MCF 10A (cell line): ENCODE measurements at places on chromosomes 12 and 14. TPM values are rescaled to one million over a fixed set of nuclear protein-coding genes. Genes with fewer than 3 reads are reported as not detected.
A peak's percentile ranks its signal among the peaks of the same experiment; 100 is the strongest.

GRCh38 chr12:90984114-90984513, 20.7 kb downstream of the EPYC start:
- DNase-seq, result no peak

- DNase-seq, result peak; percentile 50
These were observed 46.9 kb upstream of the CAND1 start for GRCh38 chr12:67222302-67222701.

DNA sequence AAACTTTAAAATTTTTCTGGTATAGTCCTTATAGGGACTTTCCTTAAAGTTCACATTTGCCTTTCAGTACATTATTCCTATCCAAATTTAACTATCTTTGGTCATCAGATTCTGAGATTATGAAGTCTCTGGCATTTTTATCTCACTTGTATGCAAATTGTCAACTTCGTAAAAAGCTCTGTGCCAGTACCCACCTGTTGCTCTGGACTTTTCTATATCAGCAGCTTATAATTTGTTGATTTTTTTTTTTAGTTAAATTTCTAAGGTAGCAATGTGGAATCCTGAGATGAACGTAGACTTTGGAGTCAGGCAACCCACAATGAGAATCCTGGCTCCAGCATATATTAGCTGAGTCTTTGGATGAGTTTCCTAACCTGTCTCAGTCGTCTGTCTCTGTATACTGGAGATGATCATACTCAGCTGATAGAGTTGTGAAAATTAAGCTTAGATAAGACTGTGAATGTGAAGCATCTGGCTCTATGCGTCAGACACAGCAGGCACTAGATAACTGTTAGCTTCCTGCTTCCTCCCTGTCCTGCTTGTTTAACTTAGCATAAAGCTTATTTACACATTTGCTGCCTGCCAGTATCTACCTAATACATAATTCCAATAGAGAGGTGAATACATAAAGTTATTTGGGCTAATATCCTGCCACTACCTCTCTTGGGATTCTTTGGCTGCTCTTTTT, 59.8 kb downstream of the MARK3 start:
- no peak for DNase-seq

- DNase-seq, result peak; percentile 95
These were observed 4.4 kb downstream of the AMHR2 start for GRCh38 chr12:53427905-53428594.

DNA sequence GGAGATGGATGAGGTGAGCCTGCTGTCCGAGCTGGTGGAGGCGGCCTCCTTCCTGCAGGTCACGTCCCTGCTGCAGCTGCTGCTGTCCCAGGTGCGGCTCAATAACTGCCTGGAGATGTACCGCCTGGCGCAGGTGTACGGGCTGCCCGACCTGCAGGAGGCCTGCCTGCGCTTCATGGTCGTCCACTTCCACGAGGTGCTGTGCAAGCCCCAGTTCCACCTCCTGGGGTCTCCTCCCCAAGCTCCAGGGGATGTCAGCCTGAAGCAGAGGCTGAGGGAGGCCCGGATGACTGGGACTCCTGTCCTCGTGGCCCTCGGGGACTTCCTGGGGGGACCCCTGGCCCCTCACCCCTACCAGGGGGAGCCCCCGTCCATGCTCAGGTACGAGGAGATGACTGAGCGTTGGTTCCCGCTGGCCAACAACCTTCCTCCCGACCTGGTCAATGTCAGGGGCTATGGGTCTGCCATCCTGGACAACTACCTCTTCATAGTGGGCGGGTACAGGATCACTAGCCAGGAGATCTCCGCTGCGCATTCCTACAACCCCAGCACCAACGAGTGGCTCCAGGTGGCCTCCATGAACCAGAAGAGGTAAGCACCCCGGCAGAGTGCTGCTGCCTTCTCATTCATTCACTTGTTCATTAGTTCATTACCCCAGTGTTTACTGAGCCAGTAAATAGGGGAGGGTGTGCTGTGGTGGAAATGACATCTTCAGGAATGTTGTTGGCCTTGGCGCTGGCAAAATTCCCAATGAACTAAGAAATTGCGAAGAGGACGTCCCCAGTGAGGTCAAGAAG, 774 bp upstream of the MANSC4 start:
- DNase-seq, result peak; percentile 65

- DNase-seq, result no peak
These were observed 25.0 kb upstream of the P2RX7 start for GRCh38 chr12:121107681-121108080.

DNA sequence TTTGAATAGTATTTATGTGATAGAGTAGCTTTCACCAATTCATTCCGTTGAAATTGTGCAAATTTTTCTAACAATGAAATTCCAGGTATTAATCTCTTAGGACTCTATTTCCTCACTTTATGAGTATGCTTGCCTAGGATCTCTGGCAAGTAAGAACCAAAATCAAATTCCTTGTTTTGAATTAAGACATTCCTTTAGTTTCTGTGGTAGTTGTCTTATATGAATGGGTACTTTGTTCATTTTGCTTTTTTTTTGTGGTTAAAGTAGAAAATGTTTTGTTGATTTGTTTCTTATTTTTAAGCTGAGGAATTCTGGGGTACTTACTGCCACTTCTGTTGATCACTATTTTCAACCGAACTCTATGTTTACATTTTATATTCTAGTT, 59.8 kb downstream of the KITLG start:
- no peak for DNase-seq

DNA sequence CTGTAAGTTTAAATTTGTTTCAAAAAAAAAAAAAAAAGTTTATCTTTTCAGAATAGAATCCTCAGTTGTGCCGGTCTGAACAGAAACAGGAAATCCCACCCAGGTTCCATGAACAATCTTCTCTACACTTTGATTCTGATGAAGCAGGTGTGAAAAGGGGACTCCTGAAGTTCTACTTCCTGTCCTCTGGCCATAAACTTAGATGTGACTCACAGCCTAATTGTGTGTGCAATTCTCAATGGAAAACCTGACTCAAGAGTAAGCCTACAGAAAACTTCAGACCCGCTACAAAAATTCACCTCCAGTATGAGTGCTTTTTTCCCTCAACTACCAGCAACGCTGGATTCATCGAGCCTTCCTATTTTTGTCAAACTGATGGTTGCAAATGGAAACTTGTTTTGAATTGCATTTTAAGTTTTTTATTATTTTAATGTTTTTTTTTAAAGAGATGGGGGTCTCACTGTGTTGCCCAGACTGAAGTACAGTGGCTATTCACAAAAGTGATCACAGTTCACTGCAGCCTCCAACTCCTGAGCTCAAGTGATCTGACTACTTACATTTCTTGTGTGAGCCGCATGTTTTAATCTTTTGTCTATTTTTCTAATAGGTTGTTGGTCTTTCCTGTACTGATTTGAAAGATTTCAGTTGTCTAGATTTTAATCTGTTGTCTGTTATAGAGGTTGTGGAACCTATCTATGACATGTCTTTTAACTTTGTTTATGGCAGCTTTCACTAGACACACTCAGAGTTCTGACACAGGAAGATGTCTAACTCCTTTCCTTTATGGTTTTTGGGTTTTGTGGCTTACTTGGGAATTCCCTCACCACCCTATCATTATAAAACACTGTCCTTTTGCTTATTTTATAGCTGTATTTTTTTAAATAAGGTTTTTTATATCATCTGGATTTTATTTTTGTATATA, 37.6 kb downstream of the ATG14 start:
- DNase-seq, result peak; percentile 38

- DNase-seq, result peak; percentile 69
These were observed 103.9 kb upstream of the MYL2 start for GRCh38 chr12:111024205-111024801.

DNA sequence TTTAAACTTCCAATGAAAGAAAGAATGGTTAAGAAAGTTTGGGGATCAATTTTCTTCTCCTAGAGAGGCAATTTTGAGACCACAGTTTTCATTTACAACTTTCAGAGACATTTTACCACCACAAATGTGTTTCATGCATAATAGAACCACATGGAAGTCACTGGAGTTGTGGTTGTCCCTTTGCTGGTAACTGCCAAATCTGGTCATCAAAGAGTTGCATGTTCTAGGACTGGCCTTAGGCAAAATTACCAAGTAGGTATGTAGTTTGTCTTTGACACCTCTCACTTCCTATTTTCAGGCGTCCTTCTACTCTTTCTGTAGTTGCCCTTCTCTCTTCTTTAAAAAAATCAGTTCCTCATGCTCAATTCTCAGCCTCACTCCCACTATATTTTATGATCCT, 54.3 kb upstream of the TMX1 start:
- no peak for DNase-seq

- DNase-seq, result peak; percentile 68
These were observed 2.2 kb downstream of the TBPL2 start for GRCh38 chr14:55438066-55438683.

DNA sequence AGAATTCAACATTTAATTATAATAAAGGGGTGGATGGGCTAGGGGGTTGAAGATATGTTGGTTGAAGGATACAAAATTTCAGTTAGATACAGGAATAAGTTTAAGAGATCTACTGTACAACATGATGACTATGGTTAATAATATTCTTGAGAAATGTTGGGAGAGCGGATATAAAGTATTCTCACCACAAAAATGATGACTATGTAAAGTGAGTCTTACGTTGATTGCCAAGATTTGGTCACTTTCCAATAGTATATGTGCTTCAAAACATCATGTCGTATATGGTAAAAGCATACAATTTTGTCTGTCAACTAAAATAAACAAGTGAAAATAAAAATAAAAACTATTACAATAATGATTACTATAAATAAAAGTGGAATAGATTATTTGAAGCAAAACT, 802.0 kb downstream of the C12orf50 start:
- peak; percentile 11 for DNase-seq

- DNase-seq, result no peak
These were observed 100.5 kb upstream of the STXBP6 start for GRCh38 chr14:25150401-25150800.

DNA sequence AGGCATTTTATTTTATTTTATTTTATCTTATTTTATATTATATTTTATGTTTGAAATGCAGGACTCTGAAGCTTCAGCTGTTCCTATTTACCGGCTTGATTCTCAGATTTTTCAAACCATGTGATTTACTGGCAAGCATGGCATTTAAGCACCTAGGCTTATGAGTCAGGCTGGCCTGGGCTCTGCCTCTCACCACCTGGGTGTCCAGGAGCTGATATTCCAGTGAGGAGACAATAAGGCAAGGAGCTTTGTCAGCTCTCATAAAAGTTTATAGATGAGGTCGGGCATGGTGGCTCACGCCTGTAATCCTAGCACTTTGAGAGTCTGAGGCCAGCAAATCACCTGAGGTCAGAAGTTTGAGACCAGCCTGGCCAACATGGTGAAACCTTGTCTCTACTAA, 2.1 kb downstream of the DAO start:
- DNase-seq, result peak; percentile 67

DNA sequence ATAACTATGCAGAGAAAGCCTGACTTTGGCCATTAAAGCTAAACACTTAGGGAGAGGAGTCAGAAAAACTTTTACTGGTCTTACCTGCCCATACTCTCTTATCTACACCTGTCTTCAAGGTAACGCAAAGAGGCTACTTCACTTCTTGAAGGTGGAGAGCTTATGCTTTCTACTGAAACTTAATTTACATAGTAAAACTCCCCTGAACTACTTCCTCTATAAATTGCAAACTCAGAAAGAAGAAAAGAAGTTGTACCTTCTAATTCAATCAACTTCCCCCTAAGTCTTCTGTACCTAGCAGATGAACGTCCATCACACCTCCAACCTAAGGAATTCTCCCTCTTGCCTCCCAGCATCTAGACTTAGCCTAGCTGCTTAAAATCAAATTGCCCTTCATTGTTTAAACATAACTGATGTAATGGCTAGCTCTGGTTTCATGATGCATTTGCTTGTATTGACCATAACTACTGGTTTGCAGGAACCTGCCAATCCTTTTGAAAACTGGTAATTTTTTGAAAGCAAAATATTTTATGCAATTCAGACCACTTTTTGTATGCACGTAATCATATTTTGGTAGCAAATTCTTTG, 87.7 kb downstream of the STON2 start:
- DNase-seq, result no peak

- no peak for DNase-seq
These were observed 223.5 kb downstream of the BTG1 start for GRCh38 chr12:91922139-91922538.

DNA sequence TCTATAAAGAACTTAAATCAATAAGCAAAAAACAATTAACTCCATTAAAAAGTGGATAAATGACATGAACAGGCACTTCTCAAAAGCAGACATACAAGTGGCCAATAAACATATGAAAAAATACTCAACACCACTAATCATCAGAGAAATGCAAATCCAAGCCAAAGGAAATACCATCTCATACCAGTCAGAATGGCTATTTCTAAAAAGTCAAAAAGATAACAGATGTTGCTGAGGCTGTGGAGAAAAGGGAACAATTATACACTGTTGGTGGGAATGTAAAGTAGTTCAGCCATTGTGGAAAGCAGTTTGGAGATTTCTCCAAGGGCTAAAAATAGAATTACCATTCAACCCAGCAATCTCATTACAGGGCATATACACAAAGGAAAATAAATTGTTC, 234.5 kb upstream of the PLXNC1 start:
- no peak for DNase-seq

GRCh38 chr14:88667555-88668273, 104.9 kb downstream of the ZC3H14 start:
- peak; percentile 87 for DNase-seq

DNA sequence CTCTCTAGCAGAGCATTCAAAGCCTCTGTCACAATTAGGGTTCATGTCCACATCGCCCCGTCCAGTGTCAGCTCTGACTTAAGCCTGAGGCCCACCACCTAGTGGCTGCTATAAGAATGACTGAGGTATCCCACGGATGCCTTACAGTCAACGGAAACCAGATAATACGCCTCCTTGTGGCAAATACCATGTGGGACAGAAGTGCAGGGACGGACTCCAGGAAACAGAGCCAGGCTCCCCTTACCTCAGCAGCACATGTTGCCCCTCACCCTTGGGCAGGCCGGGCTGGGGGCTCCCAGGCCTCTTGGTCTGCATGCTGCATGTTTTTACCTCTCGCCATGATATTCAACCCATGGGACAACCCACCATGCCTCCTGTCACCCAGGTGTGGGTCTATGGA, 86.3 kb downstream of the VWF start:
- DNase-seq, result peak; percentile 86

DNA sequence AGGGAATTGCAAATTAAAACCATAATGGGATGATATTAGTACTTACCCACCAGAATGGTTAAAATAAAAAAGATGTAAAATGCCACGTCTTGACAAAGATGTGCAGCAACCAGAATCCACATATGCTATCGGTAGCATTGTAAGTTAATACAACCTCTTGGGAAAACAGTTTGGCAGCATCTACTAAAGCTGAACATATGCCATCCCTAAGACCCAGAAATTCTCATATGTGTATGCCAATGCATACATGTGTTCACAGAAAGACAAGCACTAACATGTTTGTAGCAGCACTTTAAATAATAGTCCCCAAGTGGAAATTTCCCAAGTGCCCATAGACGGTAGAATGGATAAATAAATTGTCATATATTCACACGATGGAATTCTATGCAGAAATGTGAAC, 28.3 kb upstream of the SLC5A8 start:
- no peak for DNase-seq

- no peak for DNase-seq
These were observed 8.3 kb downstream of the SLC38A2 start for GRCh38 chr12:46364300-46364696.

GRCh38 chr12:124778411-124778810, 85.3 kb downstream of the SCARB1 start:
- DNase-seq, result no peak

The ABCD2 gene
- 0.20 and 0.42 TPM in 2 replicates for total RNA-seq

The CATSPERB gene
- 0.71 and 1.1 TPM in 2 replicates for total RNA-seq

The ZNF385A gene
- total RNA-seq, result 8.3 and 9.0 TPM in 2 replicates

The TAS2R9 gene
- total RNA-seq, result not detected in 2 replicates

The RAB15 gene
- 0.28 and 0.66 TPM in 2 replicates for total RNA-seq

The TUBA1A gene
- total RNA-seq, result 9.8 and 10.4 TPM in 2 replicates

The PLEKHH1 gene
- 5.8 and 6.0 TPM in 2 replicates for total RNA-seq
